Ovary (tissue), 10 donors: ENCODE measurements at places on chromosomes 7 and 10. TPM values are rescaled to one million over a fixed set of nuclear protein-coding genes. Genes with fewer than 3 reads are reported as not detected.
A peak's percentile ranks its signal among the peaks of the same experiment; 100 is the strongest.

DNA sequence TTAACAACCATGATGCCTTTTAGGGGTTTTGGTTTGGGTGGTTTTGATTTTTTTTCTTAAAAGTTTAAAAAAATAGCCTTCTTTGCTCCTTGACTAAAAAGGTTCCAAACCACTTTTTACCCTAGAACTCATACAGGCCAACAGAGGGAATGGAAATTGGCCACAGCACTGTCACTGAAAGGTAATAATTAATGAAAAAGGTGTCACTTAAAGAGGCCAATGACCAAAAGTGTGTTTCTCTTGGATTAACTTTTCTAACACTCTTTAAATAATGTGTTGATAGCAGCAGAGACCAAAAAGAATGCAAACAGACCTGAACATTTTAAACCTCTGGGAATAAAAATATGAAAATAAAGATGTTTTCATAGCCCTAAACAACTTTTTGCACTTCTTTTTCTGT, 221.1 kb upstream of the TCF7L2 start:
- DNase-seq = no peak

GRCh38 chr10:77256346-77256745, 381.3 kb downstream of the KCNMA1 start:
- no peak for DNase-seq

GRCh38 chr10:121677880-121678279, 79.6 kb upstream of the FGFR2 start:
- no peak for DNase-seq

DNA sequence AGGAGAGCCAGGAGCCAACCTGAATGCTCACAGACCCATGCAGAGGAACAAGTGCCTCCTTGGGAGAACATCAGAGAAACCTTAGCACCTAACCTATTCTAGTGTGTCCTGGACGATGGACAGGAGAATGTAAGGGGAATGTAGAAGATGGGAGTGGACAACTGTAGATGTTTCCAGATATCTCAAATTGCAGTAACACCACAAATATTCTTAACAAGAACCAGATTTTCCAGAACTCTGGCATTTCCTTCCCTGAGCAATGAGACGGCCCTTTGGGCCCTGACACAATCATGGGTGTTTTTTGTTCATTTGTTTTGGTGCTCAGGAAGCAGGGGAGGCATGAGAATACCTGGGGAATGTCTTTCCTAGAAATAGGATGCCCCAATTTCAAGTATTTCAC, 196.1 kb upstream of the PRSS1 start:
- no peak for DNase-seq

DNA sequence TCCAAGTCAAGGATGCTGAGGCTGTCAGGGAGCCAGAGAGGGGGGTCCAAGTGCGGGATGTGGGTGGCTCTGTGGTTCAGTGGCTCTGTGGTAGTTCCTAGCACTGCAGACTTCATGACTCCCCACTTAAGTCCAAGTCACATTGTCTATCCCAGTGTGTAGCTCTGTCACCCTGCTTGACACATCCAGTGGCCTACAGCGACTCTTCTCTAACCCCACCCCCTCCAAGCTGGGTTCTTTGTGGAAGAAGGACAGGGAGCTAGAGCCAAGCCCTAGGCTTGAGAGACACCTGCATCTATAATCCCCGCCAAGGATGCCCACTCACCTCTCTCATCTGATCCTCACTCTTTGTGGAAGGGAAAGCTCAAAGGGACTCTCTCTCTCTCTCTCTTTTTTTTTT, 57.6 kb downstream of the ADCYAP1R1 start:
- no peak for DNase-seq

The CNPY1 gene
- polyA plus RNA-seq = 0.05 TPM

DNA sequence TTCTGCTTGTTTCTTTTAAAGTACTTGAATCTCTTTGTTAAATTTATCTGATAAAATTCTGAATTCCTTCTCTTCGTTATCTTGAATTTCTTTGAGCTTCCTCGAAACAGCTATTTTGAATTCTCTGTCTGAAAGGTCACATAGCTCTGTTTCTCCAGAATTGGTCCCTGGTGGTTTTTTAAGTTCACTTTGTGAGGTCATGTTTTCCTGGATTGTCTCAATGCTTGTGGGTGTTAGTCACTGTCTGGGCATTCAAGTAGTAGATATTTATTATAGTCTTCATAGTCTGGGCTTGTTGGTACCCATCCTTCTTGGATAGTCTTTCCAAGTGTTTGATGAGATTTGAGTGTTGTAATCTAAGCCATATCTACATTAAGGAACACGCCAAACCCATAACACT, 1060.6 kb downstream of the LRMDA start:
- DNase-seq = no peak

GRCh38 chr10:127853868-127854768, 38.6 kb downstream of the CLRN3 start:
- peak; percentile 47 for DNase-seq
